Left ventricle myocardium superior (tissue), 1 donor: ENCODE measurements at places on chromosomes 4 and X. TPM values are rescaled to one million over a fixed set of nuclear protein-coding genes. Genes with fewer than 3 reads are reported as not detected.
A peak's percentile ranks its signal among the peaks of the same experiment; 100 is the strongest.

Gene TBX22
- total RNA-seq: not detected

Gene HGFAC
- 0.67 TPM for total RNA-seq

GRCh38 chr4:169272265-169272886 lies 1.6 kb upstream of the SH3RF1 start:
- DNase-seq: no peak

Gene PIM2
- 3.9 TPM for total RNA-seq

GRCh38 chr4:145099653-145100052 lies 1.5 kb downstream of the ABCE1 start:
- no peak for DNase-seq

DNA sequence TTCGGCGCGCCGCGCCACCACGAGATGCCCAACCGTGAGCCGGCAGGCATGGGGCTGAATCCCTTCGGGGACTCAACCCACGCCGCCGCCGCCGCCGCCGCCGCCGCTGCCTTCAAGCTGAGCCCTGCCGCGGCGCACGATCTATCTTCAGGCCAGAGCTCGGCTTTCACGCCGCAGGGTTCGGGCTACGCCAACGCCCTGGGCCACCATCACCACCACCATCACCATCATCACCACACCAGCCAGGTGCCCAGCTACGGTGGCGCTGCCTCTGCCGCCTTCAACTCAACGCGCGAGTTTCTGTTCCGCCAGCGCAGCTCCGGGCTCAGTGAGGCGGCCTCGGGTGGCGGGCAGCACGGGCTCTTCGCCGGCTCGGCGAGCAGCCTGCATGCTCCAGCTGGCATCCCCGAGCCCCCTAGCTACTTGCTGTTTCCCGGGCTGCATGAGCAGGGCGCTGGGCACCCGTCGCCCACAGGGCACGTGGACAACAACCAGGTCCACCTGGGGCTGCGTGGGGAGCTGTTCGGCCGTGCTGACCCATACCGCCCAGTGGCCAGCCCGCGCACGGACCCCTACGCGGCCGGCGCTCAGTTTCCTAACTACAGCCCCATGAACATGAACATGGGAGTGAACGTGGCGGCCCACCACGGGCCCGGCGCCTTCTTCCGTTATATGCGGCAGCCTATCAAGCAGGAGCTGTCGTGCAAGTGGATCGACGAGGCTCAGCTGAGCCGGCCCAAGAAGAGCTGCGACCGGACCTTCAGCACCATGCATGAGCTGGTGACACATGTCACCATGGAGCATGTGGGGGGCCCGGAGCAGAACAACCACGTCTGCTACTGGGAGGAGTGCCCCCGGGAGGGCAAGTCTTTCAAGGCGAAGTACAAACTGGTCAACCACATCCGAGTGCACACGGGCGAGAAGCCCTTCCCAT lies 1.1 kb downstream of the ZIC3 start:
- DNase-seq: no peak

DNA sequence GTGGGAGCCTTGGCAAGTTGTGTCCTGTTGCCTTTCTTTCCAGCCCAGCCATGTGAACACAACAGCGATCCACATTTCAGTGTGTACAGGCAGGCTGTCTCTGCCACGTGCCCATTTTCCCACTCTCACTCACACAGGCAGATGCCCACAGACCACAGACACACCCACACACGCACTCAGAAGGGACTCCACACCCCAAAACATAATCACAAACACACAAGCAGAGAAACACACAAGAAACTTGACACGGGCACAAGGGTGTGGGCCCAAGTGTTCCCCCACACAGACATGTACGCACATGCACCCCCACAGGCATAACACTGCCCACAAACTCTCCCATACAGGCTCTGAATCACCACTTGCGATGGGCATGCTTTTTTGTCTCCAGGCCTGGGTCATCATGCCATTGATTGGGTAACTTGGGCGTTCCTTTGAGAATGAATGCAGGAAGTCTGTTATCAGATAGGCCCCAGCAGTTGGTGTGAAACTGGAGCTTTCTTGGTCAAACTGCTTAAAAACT lies 84.3 kb downstream of the NBDY start:
- DNase-seq: no peak

GRCh38 chrX:128975745-128976144 lies 547.5 kb downstream of the SMARCA1 start:
- DNase-seq: no peak

DNA sequence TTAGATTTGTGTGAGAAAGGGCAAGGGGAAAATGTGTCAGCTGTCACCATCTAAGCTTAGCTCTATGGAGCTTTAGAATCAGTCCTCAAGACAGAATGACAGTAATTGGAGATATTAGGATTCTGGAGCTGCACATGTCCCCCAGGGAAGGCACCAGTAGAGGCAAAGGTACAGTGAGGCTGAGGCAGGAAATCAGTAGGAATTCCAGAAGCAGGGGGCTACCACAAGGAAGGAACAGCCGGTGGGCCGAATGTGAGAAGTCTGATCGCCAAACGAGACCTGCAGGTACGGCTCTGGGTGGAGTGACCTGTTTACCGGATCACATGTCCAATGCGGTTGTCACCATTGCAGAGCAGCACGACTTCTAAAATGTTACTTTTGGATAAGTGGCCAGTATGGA lies 52.6 kb downstream of the RNF150 start:
- no peak for DNase-seq

Gene FGF5
- 0.97 TPM for total RNA-seq

Gene NAA11
- not detected for total RNA-seq

- DNase-seq: no peak
These were observed 41.5 kb upstream of the FAT1 start for GRCh38 chr4:186765138-186765537.

DNA sequence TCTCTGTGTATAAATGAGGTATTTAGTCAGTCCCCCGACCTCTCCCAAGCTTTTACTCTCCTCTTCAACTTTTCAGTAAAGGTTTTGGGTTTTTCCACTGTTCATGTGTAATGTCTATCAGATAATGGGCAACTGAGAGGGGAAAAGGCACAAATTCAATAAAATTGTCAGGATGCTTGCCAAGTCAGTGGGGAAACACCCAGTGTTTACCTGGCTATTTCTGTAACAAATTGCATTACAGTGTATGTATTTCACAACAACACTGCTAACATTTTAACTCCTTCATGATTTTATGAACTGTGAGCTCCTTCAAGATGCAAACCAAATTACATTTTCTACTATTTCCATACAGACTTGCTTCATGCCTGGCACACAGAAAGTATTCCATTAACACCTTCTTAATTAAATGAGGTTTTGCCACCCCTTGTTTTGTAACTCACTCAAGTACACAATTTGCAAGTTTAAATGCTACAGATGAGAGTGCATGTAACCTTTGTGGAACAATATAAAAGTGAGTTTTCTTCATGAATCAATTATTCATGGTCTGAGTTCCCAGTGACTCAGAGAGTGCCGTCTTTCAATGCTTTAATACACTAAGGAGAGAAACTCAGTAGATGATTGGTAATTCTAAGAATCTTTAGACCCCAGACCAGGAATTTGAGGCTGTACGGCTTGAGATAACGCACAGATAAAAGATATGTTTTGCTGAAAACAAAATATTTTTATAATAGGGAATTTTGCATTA lies 149.8 kb upstream of the TLL1 start:
- DNase-seq: no peak

DNA sequence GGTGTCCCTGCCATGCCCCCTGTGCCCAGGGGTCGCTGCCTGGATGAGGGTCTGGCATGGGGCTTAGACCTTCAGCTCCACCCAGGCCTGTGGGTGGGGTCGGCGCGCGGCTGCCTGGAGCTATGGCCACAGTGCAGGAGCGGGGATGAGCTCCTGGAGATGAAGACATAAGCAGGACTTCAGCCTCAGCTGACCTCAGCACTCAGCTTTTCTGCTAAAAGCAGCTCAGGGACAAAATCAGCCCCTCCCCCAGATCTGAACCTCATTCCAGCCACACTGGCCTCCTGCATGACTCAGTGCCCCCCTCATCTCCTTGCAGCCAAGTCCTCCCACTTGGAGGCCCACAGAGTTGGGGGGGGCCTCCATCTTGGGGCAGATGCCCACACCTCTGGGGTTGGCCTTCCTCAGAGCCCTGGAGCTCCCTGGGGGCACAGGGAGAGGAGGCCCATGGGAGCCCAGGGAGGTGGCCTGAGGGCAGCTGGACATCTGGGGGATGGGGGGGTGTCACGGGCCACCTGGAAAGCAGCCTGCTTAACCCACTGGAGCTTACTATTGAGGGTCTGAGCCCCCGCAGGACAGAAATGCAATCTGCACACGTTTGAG lies 19.4 kb upstream of the CPLX1 start:
- DNase-seq: peak; percentile 16

GRCh38 chr4:146098978-146099377 lies 76.5 kb upstream of the LSM6 start:
- DNase-seq: no peak

Gene TACR3
- not detected for total RNA-seq

Gene YY2
- total RNA-seq: 0.57 TPM

- DNase-seq: no peak
These were observed 175.6 kb downstream of the SNCA start for GRCh38 chr4:89661173-89661899.

Gene RGS12
- 14.6 TPM for total RNA-seq

Gene EMD
- 51.3 TPM for total RNA-seq

- peak; percentile 53 for DNase-seq
These were observed 50.0 kb downstream of the NOP14 start for GRCh38 chr4:2913168-2913567.

Gene PASD1
- not detected for total RNA-seq
